Stimulated activated CD8-positive, alpha-beta memory T cell treated with anti-CD3 and anti-CD28 coated beads, Interleukin-7, amount 100 ng/mL, for 1 hour (primary cell): ENCODE measurements at places on chromosomes 2 and 18.

- no peak for DNase-seq
Observed at GRCh38 chr18:3794537-3795348, 344.8 kb downstream of the TGIF1 start.

DNA sequence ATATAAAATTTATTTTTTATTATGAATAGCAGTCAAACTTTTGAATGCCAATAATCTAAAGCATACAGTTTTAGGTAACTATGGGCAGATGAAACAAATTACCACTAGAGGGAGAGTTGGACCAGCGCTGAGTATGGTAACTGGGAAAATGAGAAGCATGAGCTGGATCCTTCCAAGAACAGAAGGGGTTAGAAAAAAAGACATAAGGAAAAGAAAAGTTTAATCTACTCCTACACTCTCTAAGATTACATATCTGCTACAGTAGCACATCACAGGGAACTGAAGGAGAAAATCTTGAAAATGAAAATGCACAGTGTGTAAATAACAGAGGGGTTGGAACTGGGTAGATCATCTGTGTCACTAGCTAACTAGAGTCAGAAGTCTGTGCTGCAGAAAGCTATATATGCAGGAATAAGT, 15.5 kb downstream of the REG3G start:
- DNase-seq, result no peak

- DNase-seq, result no peak
Observed at GRCh38 chr2:184524551-184525382, 73.6 kb upstream of the ZNF804A start.

DNA sequence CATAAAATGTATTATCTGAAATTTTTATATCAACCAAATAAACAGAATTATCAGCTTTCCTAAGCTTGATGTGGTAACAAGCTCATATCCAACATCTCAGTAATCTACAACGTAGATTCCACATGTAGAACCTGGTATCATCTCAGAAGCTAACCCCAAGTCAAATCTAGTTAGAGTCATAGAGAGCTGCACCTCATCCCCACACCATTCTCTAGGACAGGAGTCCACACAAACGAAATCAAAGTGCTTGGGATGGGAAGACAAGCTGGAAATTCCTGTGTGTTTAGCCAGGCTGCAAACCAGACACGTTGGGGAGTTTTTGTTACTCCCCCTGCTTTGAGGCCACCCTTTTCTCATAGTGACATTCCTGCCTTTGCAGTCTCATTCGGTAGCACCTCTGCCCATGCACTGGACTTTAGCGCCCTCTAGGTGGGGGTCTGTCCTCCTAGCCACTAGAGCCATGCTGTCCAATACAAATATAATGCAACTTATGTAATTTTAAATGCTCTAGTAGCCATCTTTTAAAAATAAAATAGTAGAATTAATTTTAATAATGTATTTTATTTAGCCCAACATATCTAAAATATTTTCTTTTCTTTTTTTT, 28.1 kb upstream of the SATB2 start:
- DNase-seq, result no peak

GRCh38 chr2:231554748-231555545, 24.7 kb upstream of the NMUR1 start:
- DNase-seq, result no peak

- no peak for DNase-seq
Observed at GRCh38 chr18:2396162-2396505, 175.2 kb downstream of the METTL4 start.

DNA sequence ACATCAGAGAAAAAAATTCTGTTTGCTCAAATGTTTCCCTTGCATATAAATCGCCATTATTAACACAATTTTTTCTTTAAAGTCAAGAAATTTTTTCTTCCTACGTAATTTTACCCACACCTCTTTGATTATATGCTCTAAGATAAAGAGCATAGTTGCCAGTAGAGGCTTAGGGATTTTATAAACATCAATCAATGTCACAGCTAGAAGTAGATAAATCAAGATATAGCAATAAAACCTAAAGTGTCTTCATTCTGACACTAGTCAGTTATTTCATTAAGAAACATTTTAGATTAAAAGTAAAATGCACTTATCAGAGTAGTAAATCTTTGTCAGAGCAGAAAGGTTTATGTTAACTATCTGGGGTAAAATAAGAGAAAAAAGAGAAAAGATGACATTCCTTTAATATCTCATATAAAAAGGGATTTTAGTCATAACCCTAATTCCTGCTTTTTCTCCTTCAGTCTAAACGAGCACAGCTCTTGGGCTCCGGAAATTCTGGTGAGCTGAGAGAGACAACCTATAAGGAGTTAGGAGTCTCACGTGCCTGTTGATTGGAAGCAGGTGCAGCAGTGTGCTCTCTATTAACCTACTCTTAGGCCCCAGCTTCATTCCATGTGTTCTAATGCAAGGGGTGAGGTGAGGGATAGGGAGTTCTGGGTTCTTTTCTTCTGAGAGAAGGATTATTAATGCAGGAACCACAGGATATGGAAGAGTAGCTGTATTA, 172.4 kb upstream of the GULP1 start:
- DNase-seq, result no peak

GRCh38 chr2:71064754-71065621, 3.5 kb upstream of the NAGK start:
- no peak for DNase-seq

GRCh38 chr2:50840341-50841124, 191.4 kb downstream of the NRXN1 start:
- DNase-seq, result no peak

- DNase-seq, result peak; percentile 51
Observed at GRCh38 chr2:120177001-120177621, 46.1 kb downstream of the TMEM185B start.

GRCh38 chr18:61948846-61949438, 56.1 kb upstream of the RNF152 start:
- no peak for DNase-seq

DNA sequence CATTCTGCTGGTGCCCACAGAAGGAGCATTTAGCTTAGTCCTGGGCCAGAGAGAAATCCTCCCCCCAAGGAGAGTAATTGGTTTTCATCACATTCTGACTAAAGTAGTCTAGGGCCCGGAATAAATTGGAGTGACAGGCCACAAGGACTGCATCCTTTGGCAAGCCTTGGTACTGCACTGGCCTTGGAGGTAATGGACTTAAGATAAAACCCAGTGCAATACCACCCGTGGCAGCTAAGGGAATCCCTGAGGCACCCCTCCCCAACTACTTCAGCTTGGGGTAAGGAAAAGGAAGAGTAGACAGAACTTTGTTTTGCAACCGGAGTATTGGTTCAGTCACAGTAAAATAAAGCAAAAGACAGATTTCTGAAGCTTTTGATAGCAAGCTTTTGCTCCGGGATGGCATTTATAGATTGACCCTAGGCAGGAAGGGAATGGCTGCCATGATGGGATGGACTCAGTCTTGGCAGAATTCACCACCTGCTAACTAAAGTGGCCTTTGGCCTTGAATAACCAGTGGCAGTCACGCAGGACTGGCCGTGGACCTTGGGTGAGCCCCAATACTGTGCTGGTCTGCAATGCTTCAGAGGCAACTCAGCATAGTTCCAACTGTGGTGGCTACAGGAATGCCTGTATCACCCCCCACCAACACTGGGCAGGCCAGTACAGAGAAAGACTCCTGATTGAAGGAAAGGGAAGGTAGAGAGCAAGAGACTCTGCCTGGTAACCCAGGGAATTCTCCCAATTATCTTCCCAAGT, 14.1 kb downstream of the ORC4 start:
- no peak for DNase-seq

- no peak for DNase-seq
Observed at GRCh38 chr2:230128623-230129342, 60.1 kb upstream of the SLC16A14 start.

DNA sequence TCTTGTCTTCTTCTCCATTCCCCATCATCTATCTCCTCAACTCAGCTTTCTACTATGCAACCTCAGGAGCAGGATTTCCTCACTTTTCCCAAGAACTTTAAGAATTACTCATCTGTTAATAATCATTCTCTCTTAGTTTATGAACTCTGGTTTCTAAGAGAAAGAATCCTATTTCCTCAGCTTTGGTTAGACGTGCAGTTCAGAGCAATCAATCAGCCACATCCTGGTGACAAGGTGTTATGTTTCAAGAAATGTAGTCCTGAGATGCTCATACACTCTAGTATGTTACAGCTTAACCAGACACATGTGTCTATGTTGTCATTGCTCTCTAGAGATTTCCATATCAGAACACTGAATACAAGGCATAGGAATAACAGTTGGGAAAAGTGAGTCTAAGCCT, 277.9 kb downstream of the MBD2 start:
- DNase-seq, result no peak

GRCh38 chr2:219056896-219057708, 3.6 kb downstream of the IHH start:
- no peak for DNase-seq

DNA sequence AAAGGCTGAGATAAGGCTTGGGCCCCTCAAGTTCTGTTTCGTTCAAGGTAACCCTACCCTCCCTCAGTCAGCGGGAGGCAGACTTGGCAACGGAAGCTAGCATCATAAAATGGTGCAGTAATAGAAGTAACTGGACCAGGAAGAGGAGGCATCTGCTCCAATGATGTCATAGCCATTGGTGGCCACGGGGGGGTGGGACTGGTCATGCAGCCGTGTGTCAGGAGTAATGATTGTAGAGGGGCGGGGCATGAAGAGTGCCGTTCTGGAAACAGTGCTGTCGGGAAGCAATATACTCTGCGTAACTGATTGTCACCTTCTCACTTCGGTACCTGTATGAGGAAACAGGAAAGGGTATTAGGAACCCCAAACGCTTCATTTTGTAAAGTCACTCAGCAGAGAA, 6.9 kb upstream of the POLR2D start:
- DNase-seq, result no peak

GRCh38 chr2:45833968-45834344, 182.5 kb downstream of the PRKCE start:
- DNase-seq, result no peak

DNA sequence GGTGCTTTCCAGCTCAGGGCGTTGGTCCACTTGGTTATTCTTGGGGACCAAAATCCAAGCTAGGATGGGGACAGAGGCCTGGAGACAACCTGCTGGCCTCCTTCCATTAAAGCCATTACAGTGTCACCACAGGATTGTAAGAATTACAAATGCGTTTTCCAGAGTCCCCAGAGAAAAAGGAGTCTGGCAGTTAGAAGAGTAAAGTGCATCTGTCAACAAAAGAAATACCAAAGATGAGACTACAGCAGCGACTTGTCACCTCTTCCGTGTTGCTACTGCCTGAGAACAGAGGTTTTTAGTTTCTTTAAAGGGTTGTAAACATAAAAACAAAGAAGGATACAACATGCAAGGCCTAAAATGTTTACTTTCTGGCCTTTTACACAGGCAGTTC, 235.7 kb downstream of the AGAP1 start:
- DNase-seq, result no peak

DNA sequence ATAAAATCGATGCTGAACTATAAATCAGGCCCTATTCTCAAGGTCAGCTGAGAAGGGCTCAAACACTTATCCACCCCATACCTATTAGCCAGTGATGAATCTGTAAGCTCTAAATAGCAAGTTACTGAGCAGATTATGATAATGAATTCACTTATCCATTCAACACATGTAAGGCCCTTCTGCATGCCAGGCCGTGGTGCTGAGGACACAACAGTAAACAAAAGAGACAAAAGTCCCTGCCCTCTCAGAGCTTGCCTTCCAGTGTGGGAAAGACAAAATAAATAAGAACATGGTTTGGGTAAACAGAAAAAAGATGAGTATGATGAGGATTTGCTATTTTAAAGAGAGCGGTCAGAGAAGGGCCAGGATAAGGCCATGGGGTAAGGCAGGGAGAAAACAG, 11.7 kb downstream of the TTC32 start:
- no peak for DNase-seq
